ENCODE measurements at places on chromosomes 13 and 19.
A peak's percentile ranks its signal among the peaks of the same experiment; 100 is the strongest.

- no peak for DNase-seq
These were observed 6.4 kb downstream of the DOHH start for GRCh38 chr19:3494051-3494450.

DNA sequence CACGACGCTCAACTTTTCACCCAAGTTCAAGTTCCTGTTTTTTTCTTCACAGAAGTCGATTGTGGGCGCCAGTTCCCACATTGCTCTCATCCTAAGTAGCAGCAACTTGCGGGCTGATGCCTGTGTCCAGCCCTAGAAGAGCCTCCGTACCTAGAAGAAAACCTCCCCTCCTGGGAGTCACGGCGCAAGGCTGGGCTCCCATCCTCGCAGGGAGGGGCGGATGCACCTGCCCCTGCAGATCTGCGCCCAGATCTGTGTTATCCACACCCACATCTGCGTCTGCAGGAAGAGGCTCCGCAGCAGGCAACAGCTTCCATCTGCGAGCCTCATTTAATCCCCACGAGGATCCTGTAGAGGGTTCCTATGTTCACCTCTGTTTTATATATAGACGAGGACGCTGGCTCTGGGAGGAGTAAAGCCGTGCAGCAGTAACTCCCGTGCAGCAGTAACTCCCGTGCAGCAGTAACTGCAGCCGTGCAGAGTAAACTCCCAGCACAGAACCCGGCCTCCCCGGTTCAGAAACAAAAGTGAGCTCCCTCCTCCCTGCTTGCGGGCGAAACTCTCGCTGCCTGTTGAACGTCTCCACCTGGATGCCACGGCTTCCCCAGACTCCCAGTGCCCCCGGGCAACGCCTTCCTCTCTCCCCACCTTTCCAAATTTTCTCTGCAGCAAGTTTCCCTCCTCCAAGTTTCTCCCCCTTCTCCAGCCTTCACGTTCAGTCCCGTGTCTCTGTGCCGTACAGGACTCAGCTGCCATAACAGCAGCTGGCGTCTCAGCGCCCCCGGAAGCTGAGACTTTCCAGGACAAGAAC is 23.5 kb upstream of the LAIR1 start:
- no peak for DNase-seq

- no peak for DNase-seq
These were observed 36.7 kb downstream of the INTS6 start for GRCh38 chr13:51416107-51416506.

DNA sequence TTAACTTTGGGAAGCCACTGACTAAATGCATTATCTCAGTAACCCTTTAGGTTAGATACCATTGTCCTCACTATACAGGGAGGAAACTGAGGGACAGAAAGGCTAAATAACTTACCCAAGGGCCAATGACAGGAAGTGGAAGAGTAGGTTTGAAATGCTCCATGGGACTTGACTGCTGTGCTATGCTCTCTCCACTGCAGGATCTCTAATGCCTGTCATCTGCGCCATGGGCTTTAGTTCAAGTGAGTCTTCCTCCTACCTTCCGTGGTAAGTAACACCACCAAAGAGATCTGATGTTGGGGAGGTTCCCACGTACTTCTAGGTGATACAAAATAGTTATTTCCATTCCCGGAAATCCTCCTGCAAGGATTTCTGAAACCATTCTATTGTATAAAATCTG is 3.7 kb downstream of the DLEU7 start:
- no peak for DNase-seq

DNA sequence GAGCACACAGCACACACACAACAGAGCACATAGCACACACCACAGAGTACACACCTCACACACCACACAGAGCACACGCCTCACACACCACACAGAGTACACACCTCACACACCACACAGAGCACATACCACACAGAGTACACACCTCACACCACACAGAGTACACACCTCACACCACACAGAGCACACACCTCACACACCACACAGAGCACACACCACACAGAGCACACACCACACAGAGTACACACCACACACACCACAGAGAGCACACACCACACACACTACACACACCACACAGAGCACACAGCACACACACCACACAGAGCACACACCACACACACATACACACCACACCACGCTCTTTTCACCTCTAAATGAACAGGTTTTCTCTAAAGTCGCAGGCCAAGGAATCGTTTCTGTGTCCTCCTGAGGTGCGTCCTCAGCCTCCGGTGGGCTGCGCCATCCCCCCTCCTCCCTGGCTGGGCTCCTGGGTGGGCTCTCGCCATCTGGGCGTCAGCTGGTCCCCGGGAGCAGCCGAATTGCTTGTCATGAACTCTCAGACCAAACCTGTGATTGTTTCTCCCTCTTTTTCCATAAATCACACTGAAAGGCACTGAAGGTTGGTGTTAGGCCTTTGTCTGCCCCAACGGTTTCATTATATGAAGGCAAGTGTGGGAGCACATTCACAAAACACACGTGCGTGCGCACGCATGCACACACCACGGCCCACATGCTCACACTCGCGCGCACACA is 37.4 kb downstream of the TMEM255B start:
- DNase-seq: no peak

DNA sequence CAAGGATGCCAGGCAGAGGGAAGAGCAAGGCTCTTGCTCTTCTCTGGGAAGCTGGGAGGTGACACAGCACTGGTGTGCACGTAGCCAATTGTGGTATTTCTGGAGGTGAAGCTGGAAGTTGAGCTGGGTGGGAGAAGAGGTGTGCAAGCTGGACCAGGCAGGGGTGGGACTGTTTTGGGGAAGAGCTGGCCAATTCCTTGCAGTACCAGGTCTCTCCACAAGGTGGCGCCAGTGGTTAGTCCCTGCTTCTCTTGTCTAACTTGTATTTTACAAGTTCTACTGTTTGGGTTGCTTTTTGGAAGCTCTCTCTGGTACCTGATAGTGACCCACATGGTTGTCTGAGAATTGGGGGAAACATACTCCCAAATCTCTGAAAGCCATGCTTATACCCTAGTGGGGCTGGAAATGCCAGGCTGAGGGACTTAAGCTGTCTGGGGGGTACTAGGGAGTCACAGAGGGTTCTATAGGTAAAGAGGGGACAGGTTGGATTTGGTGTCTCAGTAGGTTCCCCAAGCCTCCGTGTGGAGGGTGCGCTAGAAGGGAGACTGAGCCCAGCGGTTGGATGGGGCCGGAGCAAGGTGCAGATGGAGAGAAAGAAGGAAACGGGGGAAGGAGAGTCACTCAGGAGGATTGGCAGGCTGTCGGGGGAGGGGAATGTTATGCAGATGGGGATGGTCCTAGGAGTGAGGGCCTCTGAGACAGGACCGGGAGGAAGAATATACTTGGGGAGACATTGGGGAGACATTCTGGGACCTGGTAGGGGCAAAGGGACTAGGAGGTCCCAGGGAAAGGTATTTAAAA is 3.0 kb downstream of the HPN start:
- DNase-seq: peak; percentile 67

GRCh38 chr13:51998723-51999509 is 12.3 kb downstream of the ATP7B start:
- DNase-seq: no peak

- DNase-seq: no peak
These were observed at the start of gene MYPOP for GRCh38 chr19:45901912-45902650. MYPOP (minus strand) TSS chr19:45902613; CDS start chr19:45901773, 840 bp downstream.

- peak; percentile 38 for DNase-seq
These were observed 18.1 kb downstream of the DDX39A start for GRCh38 chr19:14400951-14401431.

- no peak for DNase-seq
These were observed 4.3 kb downstream of the ZNF486 start for GRCh38 chr19:20171285-20171684.

DNA sequence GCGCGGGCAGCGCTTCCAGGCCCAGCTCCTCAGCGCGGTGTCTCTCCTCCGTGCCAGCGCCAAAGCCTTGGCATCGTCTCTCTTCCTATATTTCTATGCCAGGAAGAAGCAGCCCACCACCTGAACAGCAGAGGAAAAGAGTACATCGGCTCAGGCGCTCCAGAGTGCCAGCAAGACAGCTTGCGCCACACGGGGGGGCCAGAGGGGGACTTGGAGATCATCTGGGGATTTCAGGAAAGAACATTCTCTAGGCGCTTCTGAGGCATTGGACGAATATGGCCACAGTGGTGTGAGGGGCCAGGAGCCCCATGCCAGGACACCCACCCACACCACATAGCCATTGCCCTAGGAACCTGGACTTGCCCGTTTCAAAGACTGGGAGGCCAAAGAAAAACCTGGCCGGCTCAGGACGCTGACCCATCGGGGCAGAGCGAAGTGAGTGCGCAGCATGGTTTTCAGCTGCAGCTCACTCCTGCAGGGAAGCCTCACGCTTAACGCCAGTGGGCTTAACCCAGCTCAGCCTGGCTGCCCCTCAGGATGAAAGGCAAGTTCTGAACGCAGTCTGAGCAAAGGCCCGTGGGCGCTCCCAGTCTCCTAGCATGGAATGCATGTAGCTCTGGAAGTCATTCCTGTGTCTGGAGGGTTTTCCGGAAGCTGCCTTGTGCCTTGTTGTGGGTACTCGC is 62.1 kb downstream of the GGACT start:
- DNase-seq: no peak

DNA sequence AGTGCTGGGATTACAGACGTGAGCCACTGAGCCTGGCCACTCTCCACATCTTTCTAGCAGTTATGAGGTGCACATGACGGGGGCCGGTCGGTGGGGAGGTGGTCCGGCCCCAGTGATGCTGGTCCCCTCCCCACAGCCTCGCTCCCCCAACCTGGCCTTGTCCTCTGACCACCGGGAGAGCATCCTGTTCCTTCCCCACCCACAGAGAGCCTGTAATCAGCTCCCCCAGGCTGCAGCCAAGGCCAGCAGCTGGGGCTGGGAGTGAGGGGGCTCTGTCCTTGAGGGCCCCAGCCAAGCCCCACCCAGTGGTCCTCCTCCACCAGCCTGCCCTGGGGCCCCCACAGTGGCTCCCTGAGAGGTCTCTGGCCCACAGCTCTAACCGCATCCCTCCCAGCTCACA is 3.0 kb upstream of the INSL3 start:
- no peak for DNase-seq

GRCh38 chr13:98940325-98941001 is 37.4 kb downstream of the DOCK9 start:
- no peak for DNase-seq

GRCh38 chr13:37409756-37410155 is 188.8 kb downstream of the POSTN start:
- DNase-seq: no peak

- no peak for DNase-seq
These were observed 176.0 kb upstream of the TSC22D1 start for GRCh38 chr13:44752164-44752563.

DNA sequence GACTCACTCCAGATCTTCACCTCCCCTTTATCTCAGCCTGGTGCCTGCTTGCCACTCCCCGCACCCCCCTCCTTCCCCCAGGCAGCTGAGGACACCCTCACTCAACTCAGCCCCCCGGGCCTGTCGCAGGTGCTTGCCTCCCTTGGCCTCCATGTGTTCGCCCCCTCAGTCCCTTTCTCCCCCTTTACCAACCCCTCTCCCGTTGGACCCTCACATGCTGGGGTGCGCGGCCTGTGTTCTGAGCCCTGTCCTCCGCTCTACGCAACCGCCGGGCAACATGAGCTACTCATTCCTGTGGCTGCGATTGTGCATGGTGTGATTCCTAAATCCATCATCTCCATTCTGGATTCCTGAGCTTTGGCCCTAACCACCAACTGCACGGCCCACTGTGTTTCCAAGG is 5.1 kb downstream of the CHERP start:
- no peak for DNase-seq

DNA sequence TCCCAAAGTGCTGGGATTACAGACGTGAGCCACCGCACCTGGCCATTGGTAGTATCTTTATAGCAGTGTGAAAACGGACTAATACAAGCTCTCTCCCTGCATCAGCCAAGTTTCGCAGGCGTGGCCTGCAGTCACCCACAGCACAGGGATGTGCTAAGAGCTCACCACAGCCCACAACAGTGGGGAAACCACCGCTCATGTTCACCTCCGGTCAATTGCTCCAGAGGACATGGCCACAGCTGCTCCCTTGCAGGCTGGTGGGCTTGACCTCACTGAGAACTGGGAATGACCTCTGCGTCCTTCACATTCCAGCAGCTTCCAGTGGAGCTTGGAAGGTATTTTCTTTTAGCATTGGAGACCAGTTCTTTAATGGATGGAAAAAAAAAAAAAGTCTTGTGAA is 156.4 kb downstream of the KCTD15 start:
- DNase-seq: no peak

DNA sequence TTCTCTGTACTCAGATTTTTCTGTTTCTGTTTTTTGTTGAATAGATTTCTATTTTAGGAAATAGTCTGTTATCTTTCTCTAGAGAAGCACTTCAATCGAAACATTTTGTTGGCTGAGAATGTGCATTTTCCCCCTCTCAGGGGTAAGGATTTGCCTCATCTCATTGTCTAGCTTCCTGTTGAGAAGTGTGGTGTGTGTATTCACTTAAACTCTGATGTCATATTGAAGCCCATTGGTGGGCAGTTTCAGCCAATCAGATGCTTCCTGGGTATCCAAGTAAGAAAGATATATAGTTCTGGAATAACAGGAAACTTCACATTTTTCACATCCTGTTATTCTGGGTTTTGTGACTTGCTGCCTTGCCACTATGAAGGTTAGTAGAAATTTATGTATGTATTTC is 87.6 kb downstream of the ARHGEF7 start:
- DNase-seq: peak; percentile 98

DNA sequence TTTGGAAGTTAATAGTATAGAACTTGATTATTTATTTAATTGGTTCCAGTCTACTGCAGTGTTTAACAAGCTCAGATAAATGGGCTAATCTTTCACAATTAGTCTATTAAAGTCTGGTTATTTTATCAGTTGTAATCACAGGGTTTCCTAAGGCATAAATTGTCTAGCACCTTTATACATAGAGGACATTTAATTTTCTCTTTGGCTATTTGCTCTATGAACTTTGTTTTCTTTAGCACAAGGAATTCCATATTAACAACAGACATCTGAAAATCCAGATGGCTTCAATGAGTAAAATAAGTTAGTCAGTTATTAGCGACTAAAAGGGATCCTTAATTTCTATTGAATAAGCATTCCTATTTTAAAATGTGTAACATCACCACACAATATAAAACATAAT is 1350.8 kb upstream of the SLC10A2 start:
- DNase-seq: no peak

DNA sequence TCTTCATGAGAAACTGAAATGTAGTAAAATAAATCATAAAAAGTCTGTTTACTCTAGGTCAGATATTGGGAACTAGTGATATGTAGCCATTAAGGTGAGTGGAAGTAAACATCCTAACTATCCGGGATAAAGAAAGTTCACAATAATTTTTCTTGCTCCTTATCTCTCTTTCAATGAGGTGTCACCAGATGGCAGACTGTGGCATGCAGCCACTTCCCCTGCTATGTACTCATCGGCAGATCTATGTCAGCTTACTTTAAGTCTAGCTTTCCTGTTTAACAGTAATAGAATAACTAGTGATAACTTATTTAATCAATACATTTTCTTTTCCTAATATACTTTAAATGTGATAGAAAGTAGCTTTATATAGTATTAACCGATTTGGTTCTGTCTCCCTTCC is 181.9 kb downstream of the NDFIP2 start:
- DNase-seq: no peak

- DNase-seq: no peak
These were observed 4.2 kb downstream of the C19orf25 start for GRCh38 chr19:1474765-1475351.

All from cardiac fibroblast (primary cell).